ENCODE measurements at places on chromosomes 1 and 21.

DNA sequence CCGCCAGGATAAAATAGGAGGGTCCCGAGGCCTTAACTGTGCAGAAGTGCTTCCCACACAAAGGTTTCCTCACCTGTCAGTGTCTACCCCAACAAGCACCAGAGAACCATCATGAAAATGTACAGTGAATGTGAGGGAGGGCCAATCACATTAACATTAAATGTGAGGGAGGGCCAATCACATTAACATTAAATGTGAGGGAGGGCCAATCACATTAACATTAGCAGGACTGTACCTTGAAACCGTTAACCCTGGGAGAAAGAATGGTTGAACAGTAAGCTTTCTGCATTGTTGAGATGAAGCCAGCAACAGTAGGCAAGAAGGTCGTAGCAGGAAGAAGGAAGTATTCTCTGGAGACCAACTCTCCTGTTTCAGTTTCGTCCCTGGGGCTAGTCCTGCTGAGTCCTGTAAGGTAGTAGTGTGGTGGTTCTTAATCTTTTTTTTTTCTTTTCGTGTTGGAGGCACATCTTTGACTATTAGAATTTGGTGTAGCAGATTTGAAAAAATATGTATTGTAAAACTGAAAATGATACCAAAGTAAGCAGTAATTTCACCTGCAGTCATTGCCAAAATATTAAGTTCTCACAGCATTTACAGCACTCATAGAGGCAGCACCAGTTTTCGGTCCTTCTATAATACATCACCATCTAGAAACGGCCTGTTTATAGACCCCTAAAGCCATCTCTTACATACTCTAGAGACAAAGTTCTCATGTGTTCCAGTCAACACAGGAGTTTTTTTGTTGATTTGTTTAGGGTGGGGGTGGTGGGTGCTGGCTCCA, 98.6 kb upstream of the PPP2R5A start:
- DNase-seq = no peak

GRCh38 chr1:198933515-198934222, 294.8 kb downstream of the PTPRC start:
- DNase-seq = no peak

DNA sequence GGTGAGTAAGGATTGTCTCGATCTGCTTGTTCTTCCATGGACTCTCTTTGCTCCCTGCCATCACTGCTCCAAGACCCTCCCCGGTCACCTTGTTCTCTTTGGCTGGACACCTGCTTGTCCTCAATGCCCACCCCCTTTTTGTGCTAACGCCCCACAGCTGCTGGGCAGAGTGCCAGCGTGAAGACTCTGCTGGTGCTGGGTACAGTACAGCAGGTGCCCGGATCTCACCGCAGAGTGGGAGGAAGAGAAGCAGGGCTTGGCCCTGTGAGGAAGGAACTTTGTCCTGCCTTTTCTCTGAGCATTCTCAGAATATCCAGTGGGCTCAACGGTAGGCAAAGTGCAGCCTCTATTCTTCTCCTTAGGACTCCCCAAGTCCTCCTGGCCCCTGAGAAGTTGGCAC, 90.1 kb downstream of the PLXNA2 start:
- no peak for DNase-seq

- DNase-seq = no peak
These were observed 159.5 kb upstream of the RNPC3 start for GRCh38 chr1:103365860-103366569.

GRCh38 chr1:108889706-108890384, 13.1 kb downstream of the GPSM2 start:
- no peak for DNase-seq

GRCh38 chr1:119374208-119374874, 5.8 kb downstream of the HAO2 start:
- no peak for DNase-seq

GRCh38 chr1:54425152-54425584, 19.0 kb upstream of the SSBP3 start:
- no peak for DNase-seq

DNA sequence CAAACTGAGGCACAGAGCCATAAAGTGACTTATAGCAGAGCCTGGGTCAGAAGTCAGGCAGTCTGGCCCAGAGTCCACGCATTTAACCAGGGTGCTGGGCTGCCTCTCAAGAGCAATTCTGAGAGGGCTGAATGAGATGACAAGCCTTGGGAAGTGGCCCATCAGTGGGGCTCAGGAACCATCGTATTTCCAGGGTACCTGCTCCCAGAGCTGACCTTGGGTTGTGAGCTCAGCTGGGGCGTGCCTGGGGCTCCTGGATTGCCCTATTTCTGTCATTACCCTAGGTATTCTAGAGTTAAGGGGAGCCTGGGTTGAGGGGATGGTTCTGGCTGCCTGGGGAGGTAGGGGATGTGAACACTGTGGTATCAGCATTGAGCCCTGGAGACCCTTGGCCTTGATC, 49.4 kb downstream of the LGR6 start:
- DNase-seq = no peak

- DNase-seq = no peak
These were observed 27.0 kb upstream of the TRAPPC10 start for GRCh38 chr21:43984905-43985689.

DNA sequence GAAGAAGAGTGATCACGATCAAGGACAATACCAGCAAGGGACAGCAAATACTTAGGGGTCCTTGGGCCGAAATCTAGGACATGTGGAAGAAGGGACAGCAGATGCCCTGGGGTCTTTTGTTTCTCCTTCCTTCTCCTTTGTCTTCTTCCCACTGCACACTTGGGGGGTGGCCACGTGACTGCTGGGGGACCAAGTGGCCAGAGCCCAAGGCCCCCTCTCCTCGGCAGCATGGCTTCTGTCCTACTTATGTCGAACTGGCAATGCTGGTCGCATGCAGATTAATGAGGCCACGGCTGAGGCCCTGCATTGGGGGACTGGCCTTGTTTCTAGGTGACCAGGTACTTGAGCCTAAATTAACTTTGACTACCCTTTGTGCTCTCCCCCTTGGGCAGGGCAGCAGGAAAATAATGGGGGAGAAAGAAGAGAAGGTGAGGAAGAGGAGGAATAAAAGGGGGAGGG, 83.0 kb downstream of the GRIK3 start:
- DNase-seq = no peak

DNA sequence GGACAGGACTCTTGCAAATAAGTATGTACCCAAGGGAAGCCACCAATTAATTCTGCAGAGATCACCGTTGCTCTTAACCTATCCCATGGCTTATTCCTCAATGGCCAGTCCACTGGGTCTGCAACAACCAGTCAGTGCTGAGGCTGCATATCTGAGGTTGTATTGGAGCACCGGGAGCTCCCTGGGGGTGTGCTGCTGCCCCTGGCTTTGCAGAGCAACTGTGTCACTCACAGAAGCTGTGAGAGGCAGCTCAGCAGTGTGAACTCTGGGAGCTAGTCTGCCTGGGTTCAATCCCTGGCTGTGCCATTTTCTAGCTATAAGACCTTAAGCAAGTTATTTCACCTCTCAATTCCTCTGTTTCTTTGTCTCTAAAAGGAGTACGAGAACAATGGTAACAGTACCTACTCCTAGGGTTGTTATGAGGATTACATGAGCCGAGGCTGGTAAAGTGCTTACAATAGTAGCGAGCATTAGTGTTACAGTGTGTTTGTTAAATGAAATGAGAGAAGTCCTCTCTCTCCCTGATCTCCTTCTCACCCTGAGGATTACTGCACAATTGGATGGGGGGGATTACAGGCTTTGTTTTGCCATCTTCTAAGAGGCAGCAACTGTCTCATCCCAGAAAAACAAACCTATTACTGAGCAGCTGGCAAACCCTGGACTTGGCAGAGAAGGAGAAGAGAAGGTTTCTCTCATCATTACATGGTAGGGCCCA, 3.6 kb downstream of the RXRG start:
- DNase-seq = no peak

GRCh38 chr1:113197719-113198330, 124.8 kb downstream of the LRIG2 start:
- DNase-seq = no peak

DNA sequence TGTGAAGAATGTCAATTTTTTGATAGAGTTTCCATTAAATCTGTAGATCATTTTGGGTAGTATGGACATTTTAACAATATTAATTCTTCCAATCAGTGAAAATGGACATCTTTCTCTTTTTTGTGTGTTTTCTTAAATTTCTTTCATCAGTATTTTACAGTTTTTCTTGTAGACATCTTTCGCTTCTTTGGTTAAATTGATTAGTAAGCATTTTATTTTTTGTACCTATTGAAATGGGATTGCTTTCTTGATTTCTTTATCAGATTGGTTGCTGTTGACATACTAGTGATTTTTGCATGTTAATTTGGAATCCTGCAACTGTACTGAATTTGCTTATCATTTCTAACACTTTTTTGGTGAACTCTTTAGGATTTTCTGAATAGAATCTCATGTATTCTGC, 683.2 kb upstream of the NCAM2 start:
- no peak for DNase-seq

DNA sequence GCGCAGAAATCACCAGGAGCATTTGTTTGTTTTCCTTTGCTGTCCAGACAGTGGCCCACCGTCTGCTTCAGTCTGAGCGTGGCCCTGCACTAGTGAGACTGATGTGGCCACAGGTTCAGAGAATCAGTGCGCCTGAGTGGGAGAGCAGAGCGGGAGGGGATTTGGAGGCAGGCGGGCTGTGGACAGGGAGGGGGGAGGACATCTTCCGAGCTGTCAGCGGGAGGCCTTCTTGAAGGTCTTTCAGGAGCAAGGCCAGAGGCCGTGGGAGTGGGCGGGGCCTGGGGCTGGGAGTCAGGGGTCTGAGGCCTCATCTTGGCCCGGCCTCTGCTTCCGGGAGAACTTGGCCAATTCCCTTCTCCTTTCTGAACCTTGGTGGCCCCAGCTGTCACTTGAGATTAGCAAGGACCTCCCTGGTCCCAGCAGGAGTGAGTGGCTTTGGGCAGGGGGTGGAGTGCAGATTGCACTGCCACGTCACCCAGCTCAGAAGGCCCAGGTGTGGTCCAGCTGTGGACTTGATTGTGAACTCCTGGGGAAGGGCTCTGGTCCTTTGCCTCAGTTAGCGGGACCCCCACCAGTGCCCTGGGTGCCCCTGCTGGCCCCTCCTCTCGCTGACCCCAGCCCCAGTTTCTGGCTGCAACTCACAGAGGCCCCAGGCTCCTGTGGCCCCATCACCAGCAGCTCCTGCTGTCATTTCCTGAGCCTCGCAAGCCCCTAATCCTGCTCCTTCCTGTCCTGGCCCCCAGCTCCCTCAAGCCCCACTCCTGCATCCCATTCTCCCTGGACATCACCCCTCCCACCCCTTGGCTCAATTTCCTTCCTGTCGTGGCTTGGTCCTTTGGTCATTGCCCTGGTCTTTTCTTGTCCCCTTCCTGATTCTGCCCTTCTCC, 8.4 kb downstream of the TNFRSF1B start:
- no peak for DNase-seq

DNA sequence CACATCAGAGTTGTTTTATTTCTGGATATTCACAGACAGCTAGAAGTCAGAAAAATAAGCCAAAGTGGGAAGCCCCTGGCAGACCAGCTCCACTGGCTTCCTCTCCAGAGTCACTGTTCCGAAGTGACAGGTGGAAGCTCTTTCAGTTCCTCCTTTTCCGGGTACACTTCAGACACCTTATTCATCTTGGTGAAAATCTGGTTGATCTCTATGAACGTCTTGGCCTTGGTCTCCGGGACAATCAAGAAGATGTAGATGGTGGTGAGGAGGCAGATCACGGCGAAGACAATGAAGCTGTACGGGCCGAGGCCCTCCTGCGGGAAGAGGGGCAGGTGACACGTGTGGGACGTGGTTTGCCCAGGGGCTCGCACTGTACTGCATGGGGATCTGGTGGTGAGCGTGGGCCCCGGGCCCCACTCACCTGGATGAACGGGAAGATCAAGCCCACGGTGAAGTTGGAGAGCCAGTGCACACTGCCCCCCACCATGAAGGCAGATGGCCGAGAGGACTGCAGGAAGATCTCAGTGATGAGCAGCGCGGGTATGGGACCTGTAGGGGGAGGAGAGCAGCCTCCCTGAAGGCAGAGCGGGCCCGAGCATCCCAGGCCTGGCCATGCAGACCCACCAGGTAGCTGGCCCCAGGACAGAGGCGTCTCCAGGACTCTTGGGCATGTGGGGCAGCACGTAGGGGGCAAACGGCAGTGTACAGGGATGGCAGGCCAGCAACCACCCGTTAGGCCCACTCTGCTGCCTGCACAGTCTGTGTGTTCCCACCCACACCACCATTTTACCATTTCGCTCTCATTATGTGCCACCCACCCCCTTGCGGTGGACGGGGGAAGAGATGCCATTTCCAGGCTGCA, 11.5 kb upstream of the SLC2A7 start:
- DNase-seq = no peak

GRCh38 chr1:116024626-116025025, 48.3 kb downstream of the SLC22A15 start:
- no peak for DNase-seq

DNA sequence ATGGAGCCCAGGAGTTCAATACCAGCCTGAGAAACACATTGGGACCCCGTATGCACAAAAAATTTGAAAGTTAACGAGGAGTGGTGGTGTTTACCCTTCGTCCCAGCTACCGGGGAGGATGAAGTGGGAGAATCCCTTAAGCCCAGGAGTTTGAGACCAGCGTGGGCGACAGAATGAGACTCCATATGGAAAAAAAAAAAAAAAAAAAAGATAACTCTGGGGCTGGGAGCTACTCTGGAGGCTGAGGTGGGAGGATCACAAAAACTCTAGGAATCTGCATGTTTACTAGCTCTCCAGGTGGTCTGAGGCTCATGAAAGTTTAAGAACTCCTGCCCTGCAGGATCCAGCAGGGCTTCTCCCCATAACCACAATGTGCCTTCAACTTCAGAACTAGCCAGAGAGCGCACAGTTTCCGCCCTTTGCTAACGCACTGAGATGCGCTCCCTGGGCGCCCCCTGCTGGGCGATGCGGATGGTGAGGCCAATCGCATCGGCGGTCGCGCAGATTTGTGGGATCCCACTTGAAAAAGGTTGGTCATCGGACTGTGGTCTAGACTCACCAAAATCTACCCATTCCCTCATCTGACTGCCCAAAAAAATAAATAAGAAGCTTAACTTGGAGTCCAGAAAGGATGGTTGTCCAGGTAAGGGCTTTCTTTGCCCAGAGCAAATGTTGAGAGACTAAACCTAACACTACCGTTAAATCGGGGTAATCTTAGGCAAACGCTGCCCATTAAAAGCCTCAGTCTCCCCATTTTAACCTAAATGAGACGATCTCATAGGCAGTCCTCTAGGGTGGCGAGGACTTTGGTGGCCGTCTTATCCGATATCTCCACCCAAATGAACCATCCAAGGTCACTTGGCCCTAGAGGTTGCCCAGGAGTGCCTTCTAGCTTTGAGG, 8.8 kb downstream of the ZNF683 start:
- peak; percentile 89 for DNase-seq

All from stimulated activated CD4-positive, alpha-beta T cell treated with anti-CD3 and anti-CD28 coated beads, Interleukin-4, amount 100 ng/mL, for 48 hours (primary cell).